WTC11 (cell line): ENCODE measurements at places on chromosomes 3 and 15.

- no peak for DNase-seq
- no peak overlapping the region for H3K27ac ChIP-seq
- H3K4me3 ChIP-seq = no peak overlapping the region
- H3K36me3 ChIP-seq = no peaks in the 10 kb centered on the region
- H3K4me1 ChIP-seq = peaks cover 34% of the 10 kb centered on the region
These were observed 730 bp downstream of the FETUB start for GRCh38 chr3:186640929-186641328.

DNA sequence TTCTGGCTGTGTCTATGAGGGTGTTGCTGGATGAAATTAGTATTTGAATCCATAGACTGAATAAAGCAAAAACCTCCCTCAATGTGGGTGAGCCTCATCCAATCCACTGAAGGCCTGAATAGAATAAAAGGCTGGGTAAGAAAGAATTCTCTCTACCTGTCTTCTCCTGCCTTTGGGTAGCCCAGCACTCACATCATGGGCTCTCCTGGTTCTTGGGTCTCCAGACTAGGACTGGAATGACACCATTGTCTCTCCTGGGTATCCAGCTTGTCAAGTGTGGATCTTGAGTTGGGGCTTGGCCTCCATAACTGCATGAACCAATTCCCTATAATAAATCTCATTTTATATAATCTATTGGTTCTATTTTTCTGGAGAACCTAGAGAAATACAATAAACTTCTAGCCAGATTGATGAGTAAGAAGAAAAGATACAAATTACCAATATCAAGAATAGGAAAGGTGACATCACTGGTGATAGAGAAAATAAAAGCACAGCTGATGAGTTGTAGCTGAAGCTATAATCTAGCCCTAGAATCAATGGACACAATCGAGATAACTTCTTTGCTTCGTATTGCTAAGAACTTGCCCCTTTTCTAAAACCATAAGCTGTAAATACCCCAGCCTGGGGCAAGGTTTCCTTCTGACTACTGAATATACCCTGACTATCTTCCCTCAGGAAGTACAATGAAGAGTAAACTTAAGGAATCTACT lies 106.4 kb downstream of the ANO10 start:
- no peak overlapping the region for H3K27ac ChIP-seq
- peaks cover 30% of the 10 kb centered on the region for H3K36me3 ChIP-seq
- no peaks in the 10 kb centered on the region for H3K4me1 ChIP-seq
- H3K27me3 ChIP-seq = peaks cover 6% of the 10 kb centered on the region; the same call in 1 of the 2 replicates
- no peak overlapping the region for H3K4me3 ChIP-seq
- DNase-seq = no peak

- peaks cover 61% of the 10 kb centered on the region for H3K27me3 ChIP-seq
- H3K27ac ChIP-seq = no peak overlapping the region
- H3K4me1 ChIP-seq = no peaks in the 10 kb centered on the region
These were observed 51.7 kb upstream of the CAPN7 start for GRCh38 chr3:15154326-15154725.

- no peak overlapping the region for H3K4me3 ChIP-seq
- H3K27ac ChIP-seq = no peak overlapping the region
- no peaks in the 10 kb centered on the region; the same call in 1 of the 2 replicates for H3K27me3 ChIP-seq
These were observed 106.0 kb upstream of the TRIM42 start for GRCh38 chr3:140571836-140572235.

DNA sequence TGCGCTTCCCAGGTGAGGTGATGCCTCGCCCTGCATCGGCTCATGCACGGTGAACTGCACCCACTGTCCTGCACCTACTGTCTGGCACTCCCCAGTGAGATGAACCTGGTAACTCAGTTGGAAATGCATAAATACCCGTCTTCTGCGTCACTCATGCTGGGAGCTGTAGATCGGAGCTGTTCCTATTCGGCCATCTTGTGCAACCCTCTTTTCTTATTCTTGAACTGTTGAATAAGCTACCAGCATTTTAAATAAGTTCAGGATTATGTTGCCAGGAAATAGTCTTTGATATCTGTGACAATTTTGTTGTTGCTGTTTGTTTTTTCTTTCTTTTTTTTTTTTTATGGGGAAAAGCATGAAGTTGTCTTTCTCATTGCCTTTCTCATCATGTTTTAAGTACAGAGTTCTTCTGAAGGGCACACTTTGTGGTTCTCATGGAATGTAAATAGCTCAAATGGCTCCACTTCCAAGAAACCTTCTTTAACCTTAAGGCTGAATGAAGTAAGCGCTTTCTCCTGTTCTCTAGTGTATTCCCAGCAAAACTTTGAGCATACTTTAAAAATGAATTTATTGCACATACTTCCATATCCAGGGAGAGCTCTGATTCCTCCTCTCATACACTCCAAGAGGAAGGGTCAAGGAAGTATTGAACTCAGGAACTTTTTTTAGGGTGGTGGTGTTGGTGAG lies 468.0 kb upstream of the TBL1XR1 start:
- no peak overlapping the region for H3K4me3 ChIP-seq
- H3K4me1 ChIP-seq = peaks cover 7% of the 10 kb centered on the region; the same call in 1 of the 2 replicates
- no peaks in the 10 kb centered on the region; the same call in 1 of the 2 replicates for H3K27me3 ChIP-seq
- no peak for DNase-seq

GRCh38 chr15:40054605-40054854 lies 15.5 kb upstream of the SRP14 start:
- H3K4me1 ChIP-seq = peaks cover 30% of the 10 kb centered on the region
- no peak for DNase-seq
- no peaks in the 10 kb centered on the region for H3K27me3 ChIP-seq
- H3K27ac ChIP-seq = no peak overlapping the region
- H3K36me3 ChIP-seq = no peaks in the 10 kb centered on the region

DNA sequence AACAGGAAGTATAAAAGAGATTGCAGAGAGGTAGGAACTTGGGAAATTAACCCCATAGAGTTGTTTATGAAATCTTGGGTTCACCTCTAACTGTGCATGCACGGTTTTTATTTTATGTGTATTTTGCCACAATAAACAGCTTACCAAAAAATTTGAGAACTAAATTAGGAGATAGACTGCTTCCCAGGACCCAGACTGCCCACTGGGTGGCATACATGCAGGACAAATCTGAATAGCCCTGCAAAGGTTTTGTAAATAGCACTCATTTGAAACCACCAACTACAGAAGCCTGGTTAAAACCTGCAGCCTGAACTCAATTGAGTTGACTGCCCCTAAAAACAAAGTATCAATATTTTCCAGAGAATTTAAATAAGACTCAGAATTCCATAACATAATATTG lies 96.4 kb upstream of the SLCO2A1 start:
- H3K27me3 ChIP-seq = peaks cover 8% of the 10 kb centered on the region
- H3K4me1 ChIP-seq = peaks cover 4% of the 10 kb centered on the region
- H3K4me3 ChIP-seq = no peak overlapping the region
- DNase-seq = no peak

DNA sequence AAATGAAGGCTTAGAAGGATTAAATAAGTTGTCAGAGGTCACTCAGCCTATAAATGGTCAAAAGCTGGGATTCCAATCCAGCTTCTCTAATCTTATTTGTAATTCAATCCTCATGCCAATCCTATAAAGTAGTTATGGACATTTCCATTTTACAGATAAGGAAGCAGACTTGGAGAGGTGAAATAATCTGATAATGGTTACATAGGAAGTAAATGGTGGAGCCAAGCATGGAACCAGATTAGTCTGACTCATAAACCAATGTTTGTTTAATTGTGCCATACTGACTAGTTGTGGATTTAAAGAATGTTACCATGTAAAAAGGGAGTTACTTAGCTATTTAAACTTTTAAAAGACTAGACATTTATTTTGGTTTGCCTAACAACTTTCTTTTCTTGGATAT lies 59.7 kb downstream of the KCNAB1 start:
- no peaks in the 10 kb centered on the region for H3K36me3 ChIP-seq
- no peak overlapping the region for H3K4me3 ChIP-seq
- H3K27me3 ChIP-seq = no peaks in the 10 kb centered on the region
- no peak overlapping the region for H3K27ac ChIP-seq

DNA sequence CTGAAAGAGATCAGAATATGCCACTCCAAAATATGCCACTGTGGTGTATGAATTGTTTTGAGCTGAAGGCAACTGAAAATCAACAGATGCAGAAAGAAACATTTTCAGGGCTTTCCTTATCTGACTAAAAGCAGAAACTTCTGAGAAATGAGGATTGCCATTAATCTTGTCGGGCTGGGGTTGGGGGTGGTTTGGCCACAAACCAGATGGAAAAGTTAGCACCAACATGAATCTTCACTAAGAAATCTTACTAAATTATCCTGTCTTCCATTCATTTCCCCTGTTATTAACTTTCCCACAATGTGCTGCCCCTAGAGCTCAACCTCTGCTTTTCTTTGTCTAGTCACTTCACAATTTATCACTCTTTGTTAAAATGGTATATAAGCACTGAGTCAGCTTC lies 229.9 kb upstream of the GADL1 start:
- H3K27me3 ChIP-seq = no peaks in the 10 kb centered on the region
- H3K36me3 ChIP-seq = peaks cover 24% of the 10 kb centered on the region
- H3K27ac ChIP-seq = no peak overlapping the region
- peaks cover 49% of the 10 kb centered on the region for H3K4me1 ChIP-seq
- H3K4me3 ChIP-seq = no peak overlapping the region
